ENCODE measurements at places on chromosomes 13 and 19.

DNA sequence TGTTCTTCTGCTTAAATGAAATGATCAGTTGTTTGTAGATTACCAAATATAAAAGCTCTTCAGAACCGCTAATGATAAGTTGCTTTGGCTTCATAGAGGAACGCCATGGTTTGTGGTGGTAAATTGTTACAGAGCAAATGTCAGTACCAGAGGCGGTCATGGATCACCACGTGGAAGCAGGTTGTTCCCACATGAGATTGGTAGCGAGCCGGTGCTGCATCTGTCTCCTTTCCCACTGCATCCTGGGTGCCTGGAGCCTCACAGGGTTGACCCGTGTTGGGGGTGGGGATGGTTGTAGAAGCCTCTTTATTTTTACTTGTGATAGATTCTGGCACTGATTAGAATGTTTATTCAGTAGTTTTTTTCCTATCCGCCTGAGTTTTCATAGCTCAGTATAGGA is 14.7 kb downstream of the GARRE1 start:
- DNase-seq: no peak

GRCh38 chr13:79450110-79450509 is 30.8 kb upstream of the NDFIP2 start:
- no peak for DNase-seq

DNA sequence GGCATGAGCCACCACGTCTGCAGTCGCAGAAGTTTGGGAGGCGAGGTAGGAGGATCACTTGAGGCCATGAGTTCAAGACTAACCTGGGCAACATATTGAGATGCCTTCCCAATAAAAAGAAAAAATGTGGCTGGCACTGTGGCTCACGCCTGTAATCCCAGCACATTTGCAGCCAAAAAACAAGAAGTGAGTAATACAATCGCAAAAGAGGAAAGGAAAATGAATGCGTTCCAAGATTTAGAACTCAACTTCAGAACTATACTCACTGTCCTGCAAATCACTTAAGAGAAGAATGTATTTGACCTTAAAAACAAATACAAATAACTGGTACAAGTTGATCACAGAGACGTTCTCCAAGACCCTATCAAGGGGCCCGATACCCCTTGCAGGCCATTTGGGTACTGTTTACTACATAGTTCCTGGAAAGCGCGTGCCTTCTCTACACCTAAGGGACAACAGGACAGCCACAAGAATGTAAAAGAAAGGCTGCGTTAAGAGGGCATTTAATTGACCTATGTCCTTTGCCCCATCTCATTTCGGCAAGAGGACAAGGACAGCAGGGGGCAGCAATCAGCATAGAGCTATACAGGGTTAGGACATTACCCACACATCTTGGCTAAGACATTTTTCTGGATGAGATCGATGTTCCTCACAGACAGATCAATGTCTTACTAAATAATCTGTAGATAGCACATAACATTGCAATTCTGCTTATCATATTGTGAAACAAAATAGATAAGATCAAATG is 41.3 kb downstream of the FLT3 start:
- DNase-seq: no peak

- peak; percentile 5 for DNase-seq
Measured at GRCh38 chr19:49057636-49058234, at the start of gene CGB7. CGB7 (minus strand) TSS chr19:49057749; CDS start chr19:49055375, 2,374 bp downstream.

- peak; percentile 87 for DNase-seq
Measured at GRCh38 chr19:45103508-45104319, 10.7 kb downstream of the PPP1R37 start.

- no peak for DNase-seq
Measured at GRCh38 chr19:45517641-45518468, 10.6 kb downstream of the VASP start.

DNA sequence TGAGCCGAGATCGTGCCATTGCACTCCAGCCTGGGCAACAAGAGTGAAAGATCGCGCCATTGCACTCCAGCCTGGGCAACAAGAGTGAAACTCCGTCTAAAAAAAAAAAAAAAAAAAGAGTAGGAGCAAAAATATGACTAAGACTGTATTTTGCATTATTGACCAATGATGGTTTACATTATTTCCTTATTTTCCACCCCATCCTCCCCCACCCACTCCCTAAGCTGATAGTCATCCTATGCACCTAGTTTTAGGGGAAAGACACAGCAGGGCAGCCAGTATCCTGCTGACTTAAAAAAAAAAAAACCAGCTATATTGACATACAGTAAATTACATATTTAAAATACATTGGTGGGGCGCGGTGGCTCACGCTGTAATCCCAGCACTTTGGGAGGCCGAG is 25.1 kb downstream of the VAV1 start:
- DNase-seq: no peak

DNA sequence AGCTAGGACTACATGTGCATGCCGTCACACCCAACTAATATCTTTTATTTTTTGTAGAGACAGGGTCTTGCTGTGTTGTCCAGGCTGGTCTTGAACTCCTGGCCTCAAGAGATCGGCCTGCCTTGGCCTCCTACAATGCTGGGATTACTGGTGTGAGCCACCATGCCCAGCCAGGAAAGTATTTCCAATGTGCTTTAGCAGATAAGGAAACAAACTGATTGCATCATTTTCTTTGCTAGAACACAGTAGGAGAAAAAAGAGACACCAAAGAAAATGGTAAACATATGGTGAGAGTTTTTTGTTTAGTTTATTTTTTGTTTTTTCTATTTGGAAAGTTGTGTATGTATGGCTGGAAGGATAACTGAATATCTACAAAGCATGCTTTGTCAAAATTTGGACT is 46.9 kb upstream of the AKAP11 start:
- DNase-seq: no peak

- DNase-seq: no peak
Measured at GRCh38 chr19:1271528-1272422, 2.6 kb downstream of the CIRBP start.

- no peak for DNase-seq
Measured at GRCh38 chr19:18274781-18275356, 617 bp upstream of the IQCN start.

- DNase-seq: no peak
Measured at GRCh38 chr19:5572556-5573286, 5.0 kb upstream of the TINCR start.

DNA sequence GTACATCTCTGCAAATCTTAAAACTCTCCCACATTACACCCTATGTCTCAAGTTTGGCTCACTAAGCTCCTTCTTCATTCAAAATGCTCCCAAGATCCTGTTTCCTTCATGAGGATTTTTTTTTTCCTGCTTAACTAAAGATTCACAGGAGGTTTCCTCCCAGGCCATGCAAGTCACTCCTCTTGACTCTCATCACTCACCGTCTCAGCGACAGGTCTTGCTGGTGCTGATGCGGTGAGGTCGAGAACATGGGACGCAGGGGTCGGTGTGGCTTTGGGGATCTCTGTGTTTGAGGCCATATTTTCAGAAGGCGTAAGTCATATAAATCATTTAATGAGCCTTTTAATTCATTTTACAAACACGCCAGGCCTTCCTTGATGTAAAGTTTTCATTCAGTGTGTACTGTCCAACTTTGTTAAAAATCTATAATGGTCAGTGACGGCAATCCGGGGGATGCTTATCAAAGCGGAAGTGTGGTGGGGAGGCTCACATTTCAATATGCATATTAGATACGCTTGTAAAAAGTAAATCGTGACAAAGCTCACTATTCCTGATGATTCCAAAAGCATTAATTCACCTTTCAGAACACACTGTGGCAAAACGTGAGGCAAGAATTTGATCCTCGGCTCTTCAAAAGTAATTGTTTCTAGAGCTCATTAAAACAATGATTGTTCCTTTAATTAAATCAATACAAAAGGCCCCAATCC is 20.4 kb downstream of the EFNB2 start:
- DNase-seq: no peak

DNA sequence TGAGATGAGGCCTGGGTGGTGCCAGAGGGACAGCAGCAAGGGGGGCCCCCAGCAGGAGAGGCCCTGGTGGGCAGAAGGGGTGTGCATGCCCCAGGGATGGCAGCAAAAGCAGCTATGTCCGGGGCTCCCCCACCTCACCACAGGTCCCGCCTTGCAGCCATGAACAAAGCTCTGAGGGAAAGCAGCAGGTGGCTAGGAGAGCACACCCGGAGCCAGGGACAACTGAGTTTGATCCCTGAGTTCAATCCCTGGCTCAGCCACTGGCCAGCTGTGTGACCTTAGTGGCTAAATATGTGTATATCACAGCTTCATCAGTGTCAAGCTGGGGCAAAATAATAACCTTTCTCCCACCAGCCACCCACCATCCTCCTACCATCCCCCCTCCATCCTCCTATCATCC is 47.7 kb upstream of the KCTD15 start:
- DNase-seq: no peak

DNA sequence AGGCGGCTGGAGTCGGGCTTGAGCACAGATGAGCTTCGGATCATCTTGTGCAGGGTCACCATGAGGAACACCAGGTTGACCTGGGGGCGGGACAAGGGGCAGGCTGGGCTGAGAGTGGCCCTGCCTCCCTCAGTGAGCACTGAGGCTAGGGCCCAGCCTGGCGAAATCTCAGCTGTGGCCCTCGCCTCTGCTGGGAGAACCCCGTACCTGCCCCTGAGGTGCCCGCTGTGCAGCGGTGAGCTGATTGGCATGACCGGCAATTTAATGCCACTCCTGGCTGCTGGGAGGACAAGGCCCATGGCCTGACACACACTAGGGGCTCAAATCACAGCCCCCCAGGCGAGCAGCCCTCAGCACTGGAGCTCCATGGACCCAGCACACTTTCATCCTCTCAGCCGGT is 19.7 kb upstream of the ASF1B start:
- no peak for DNase-seq

DNA sequence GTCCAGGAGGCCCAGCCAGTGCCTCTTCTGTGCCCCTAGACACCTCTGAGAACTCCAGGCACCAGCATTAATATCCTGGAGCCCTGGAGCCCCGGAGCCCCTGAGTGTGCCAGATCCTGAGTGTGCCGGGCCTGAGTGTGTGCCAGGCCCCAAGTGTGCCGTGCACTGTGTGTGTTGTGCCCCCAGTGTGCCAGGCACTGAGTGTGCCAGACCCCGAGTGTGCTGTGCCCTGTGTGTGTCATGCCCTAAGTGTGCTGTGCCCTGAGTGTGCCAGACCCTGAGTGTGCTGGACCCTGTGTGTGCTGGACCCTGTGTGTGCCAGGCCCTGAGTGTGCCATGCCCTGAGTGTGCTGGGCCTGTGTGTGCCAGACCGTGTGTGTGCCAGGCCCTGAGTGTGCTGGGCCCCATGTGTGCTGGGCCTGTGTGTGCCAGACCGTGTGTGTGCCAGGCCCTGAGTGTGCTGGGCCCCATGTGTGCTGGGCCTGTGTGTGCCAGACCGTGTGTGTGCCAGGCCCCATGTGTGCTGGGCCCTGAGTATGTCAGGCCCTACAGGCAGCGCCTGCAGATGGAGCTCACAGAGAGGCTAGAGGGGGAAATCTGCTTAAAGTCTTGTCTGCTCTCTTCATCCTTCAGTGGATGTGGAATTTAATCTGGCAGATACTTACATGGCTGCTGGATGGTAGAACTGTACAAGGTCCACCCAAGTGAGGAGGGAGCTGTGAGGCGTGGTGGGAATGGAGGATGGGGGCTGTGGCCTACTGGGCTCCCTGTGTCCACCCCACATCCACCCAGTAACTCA is 53.9 kb downstream of the C13orf46 start:
- no peak for DNase-seq

DNA sequence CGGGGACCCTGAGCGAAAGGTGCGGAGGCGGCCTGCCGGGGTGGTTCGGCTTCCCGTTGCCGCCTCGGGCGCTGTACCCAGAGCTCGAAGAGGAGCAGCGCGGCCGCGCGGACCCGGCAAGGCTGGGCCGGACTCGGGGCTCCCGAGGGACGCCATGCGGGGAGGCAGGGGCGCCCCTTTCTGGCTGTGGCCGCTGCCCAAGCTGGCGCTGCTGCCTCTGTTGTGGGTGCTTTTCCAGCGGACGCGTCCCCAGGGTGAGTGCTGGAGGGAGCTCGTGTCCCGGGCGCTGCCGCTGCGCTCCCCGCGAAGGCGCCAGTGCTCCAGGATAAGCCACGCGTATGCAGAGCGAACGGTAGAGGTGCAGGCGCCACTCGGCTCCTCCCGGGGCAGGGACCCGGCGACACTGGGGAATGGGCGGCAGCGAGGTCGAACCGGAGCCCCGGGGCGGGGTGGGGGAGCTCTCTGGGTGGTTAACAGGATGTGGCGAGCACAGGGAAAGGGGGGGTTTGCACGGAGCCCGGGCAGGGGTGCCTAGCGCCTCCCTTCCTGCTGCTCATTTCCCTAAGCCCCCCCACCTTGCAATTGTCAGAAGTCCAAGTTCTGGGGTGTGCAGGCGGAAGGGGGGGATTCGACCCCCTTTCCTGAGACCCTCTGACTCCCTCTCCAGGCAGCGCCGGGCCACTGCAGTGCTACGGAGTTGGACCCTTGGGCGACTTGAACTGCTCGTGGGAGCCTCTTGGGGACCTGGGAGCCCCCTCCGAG is at the start of gene IL27RA:
Gene IL27RA, plus strand, starts transcription at position 44 of the 762 bp plus-strand sequence. Its CDS starts 111 bp downstream, at position 155.
- peak; percentile 21 for DNase-seq

- no peak for DNase-seq
Measured at GRCh38 chr19:54312436-54313377, at the start of gene LILRA5. LILRA5 (minus strand) TSS chr19:54313166; CDS start chr19:54313019, 147 bp downstream.

DNA sequence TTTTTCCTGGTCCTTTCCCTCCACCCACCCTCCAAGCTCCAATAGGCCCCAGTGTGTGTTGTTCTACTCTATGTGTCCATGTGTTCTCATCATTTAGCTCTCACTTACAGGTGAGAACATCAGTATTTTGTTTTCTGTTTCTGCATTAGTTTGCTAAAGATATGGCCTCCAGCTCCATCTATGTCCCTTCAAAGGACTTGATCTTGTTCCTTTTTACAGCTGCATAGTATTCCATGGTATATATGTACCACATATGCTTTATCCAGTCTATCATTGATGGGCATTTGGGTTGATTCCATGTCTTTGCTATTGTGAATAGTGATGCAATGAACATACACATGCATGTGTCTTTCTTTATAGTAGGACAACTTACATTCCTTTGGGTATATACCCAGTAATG is 47.1 kb upstream of the ZNF30 start:
- no peak for DNase-seq

DNA sequence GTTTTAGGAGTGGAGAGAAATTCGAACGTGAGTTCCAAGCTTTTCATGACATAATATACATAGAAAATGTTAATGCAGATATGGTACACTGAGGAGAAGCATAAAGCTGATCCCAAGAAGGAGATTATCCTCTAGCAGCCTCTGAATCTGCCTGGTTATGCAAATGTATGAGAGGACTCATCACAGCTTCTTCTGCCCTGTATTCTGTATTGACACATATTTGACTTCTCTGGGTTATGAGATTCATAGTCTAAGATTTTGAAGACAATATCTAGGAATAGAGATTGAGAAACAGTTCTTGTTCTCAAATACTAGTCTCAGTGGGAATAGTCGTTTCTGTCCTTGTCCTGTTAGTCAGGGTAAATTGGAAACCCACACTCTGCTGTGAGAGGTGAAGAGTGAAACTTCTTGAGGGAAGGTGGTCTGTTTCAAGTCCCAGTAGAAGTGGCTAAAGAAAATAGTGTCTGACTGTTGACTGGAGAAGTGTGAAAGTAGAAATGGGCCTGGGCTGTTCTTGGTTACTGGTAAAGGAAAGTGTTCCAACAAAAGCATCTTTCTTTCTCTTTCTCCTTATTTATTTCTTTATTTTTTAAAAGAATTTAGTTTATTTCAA is 1356.6 kb downstream of the SLITRK5 start:
- DNase-seq: no peak

Data from NCI-H345 (cell line).